A549 treated with Hydrocortisone at 1 μM for 4 hours (cell line): ENCODE measurements at places on chromosomes 12 and 14. TPM values are rescaled to one million over a fixed set of nuclear protein-coding genes. Genes with fewer than 3 reads are reported as not detected.

The IL26 gene
- total RNA-seq = not detected in 5 replicates

The HOXC9 gene
- total RNA-seq = 11.0 to 16.2 TPM (median 12.6 TPM) in 5 replicates

The CPNE6 gene
- total RNA-seq = 0.15 to 0.17 TPM in 2 of 5 replicates, not detected in the others

The CMA1 gene
- total RNA-seq = not detected in 5 replicates

The DCN gene
- 0.22 to 0.35 TPM in 2 of 5 replicates, not detected in the others for total RNA-seq

The ASPG gene
- total RNA-seq = 0.09 TPM in 1 of 5 replicates, not detected in the others

The RFLNA gene
- 0.10 to 0.27 TPM (median 0.18 TPM) in 4 of 5 replicates, not detected in the other for total RNA-seq

The SLCO1A2 gene
- total RNA-seq = 0.02 TPM in 1 of 5 replicates, not detected in the others

The PLCZ1 gene
- not detected in 5 replicates for total RNA-seq

The SLCO1B1 gene
- 0.39 to 0.63 TPM (median 0.41 TPM) in 5 replicates for total RNA-seq

The MTA1 gene
- 63.5 to 81.3 TPM (median 77.4 TPM) in 5 replicates for total RNA-seq

The HOXC11 gene
- total RNA-seq = 0.73 to 0.98 TPM (median 0.91 TPM) in 5 replicates

The DDIT3 gene
- total RNA-seq = 23.0 to 31.1 TPM (median 26.3 TPM) in 5 replicates
